SK-N-DZ (cell line): ENCODE measurements at places on chromosomes 5 and 9.

DNA sequence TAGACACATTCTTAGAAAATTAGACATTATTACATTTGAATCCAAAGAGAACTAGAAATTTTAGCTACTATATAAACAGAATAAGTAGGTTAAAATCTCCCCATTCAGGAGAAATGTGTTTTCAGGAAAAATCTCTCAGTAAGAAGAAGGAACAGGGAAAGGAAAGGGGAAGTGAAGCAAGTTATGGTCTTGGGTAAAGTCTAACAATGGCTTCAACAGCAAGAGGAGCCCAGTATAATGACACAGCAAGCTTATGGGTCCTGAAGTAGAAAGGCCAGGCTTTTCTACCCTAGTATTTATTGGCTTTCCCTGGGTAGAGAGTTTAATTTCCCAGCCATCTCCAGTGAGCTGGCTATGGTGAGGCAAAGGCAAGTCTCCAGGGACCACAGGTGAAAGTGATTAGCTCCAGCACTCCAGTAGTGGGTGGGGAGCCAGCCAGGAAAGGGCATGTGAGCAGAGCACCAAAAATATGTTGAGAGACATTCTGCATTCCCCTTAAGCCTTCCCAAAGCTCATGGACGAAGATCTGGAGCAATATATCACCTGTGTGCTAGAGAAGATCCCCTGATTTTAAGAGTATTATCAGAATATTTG is 981.7 kb downstream of the NR2F1-AS1 start:
- peak; percentile 5 for DNase-seq

GRCh38 chr5:25481463-25481862 is 836.7 kb upstream of the CDH10 start:
- DNase-seq = no peak

- no peak for DNase-seq
Observed at GRCh38 chr5:177540438-177540837, 13.9 kb downstream of the FAM193B start.

DNA sequence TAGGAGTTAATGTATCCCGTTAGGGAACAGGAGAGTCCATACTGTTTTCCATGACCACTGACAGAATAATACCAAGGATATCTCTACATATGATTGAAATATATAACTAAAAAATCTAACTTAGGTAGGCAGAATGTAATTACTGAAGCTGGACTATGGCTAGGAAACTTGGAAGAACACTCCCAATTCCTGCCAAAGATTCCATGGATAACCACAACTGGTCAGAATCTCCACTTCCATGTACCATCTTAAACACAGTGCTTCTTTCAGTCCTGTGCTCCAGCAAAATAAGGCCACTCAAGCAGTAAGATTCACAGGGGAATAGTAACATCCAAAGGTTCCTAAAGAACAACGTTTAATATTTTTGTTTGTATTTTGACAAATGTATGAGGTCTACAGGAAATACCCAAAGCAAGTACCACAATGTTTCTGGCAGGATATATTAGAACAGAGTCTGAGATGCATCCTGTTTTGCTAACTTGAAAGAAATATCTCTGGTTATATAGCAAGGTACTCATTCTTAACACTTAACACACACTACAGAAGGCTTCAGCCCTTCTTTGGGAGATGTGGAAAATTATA is 295.0 kb downstream of the ADAMTS6 start:
- DNase-seq = no peak
